WTC11 (cell line): ENCODE measurements at places on chromosomes 12 and 14. TPM values are rescaled to one million over a fixed set of nuclear protein-coding genes. Genes with fewer than 3 reads are reported as not detected.

DNA sequence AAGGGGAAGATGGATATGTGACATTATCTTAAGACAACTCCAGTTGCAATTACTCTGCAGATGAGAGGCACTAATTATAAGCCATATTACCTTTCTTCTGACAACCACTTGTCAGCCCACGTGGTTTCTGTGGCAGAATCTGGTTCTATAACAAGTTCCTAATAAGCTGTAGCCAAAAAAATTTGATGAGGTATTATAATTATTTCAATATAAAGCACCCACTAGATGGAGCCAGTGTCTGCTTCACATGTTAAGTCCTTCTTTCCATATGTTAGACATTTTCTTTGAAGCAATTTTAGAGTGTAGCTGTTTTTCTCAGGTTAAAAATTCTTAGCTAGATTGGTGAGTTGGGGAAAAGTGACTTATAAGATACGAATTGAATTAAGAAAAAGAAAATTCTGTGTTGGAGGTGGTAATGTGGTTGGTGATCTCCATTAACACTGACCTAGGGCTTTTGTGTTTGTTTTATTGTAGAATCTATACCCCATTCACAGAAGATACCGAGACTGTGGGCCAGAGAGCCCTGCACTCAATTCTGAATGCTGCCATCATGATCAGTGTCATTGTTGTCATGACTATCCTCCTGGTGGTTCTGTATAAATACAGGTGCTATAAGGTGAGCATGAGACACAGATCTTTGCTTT, 36.9 kb downstream of the PSEN1 start:
- peaks cover 57% of the 10 kb centered on the region for H3K36me3 ChIP-seq
- no peak overlapping the region for H3K27ac ChIP-seq
- no peak for DNase-seq
- peaks cover 3% of the 10 kb centered on the region; the same call in 1 of the 2 replicates for H3K27me3 ChIP-seq
- H3K4me3 ChIP-seq: no peak overlapping the region

DNA sequence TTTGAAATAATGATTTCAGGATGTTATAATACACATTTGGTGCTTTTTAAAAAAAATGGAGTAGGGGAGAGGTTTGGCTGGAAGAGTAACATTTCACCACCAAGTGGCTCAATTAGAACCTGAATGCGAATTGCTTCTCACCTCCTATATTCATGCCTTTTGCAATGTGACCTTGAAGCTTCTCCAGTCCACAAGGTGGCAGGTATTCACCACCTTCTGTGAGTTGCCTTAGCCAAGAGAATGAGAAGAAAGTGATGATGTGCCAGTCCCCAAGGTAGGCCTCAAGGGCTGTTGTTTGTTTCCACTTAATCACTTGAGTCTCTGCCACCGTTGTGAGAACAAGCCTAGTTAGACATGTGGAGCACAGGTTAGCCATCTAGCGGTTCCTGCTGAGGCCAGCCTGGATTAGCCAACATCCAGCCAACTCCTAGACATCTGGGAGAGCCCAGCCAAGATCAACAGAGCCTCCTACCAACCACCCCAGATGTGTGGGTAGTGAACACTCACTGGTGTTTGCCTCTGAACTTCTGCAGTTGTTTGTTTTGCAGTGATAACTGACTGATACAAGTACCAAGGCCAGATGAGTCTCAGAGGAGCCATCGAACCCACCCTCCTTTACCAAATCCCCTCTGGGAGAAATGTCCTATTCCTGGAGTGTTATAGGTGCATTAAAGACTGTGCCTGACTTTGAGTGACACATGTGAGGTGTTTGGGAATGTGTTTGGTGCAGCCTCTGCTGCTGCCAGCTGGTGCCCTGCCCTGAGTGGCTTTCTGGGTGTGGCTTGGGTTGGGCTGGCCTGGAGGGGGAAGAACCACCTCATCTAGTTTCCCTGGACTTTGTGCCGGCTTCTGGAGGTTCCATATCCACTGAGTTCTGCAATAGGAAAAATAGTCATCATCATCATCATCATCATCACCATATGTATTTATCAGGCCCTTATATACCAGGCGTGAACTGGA, 132.5 kb upstream of the RFLNA start:
- no peak overlapping the region for H3K4me3 ChIP-seq
- peaks cover 38% of the 10 kb centered on the region for H3K36me3 ChIP-seq
- no peak overlapping the region for H3K27ac ChIP-seq
- H3K4me1 ChIP-seq: peaks cover 38% of the 10 kb centered on the region
- H3K27me3 ChIP-seq: peaks cover 8% of the 10 kb centered on the region

DNA sequence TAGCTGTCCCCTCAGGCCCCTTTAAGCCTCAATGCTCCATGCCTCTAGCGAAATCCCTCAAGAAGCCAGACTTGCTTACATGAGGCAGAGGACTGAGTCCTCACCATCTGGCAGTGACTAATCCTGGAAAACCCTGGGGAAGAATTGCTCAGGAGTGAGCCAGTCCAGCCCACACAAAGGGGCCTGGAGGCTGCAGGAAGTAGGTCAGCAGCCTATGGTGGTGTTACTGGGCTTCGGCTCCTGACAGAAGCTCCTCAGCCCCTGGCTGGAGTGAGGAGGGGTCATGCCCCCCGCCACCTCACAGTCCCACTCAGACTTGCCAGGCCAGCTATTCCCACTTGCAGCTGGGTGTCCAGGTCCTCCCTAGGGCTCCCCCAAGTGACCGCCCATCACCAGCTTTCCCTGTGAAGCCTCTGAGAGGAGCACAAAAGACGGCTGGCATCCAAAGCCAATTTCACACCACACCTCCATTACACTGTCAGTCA, 250.5 kb downstream of the DPF3 start:
- H3K4me1 ChIP-seq: peaks cover 15% of the 10 kb centered on the region
- H3K36me3 ChIP-seq: 0 out of 2 replicates have a peak, but pooled peaks cover 7% of the 10 kb centered on the region
- DNase-seq: no peak
- no peak overlapping the region for H3K27ac ChIP-seq

The C1RL gene
- total RNA-seq: 17.7 to 23.7 TPM (median 22.9 TPM) in 3 replicates

The SIX1 gene
- 0.21 to 0.59 TPM (median 0.30 TPM) in 3 replicates for total RNA-seq
